ENCODE measurements at places on chromosomes 5 and 9.

DNA sequence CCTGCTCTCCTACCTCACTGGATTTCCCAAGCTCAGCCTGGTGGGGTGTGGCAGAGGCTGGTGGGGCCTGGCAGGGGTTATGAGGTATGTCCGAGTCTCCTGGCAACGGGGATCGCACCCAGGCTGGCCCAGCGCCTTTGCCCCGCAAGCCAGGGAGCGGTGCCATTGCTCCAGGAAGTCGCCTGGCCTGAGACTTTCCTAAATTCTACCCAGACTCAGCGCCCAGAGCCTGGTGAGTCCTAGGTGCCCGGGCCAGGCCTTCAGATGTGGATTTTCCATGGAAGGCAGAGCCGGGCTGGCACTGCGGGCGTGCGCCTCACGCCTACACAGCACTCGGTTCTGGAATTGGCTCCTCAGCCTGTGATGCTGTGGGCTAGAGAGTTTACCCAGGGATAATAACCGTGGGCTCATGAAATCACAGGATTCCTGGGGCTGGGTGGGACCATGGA is 155.4 kb upstream of the COL5A1 start:
- no peak for DNase-seq

GRCh38 chr9:76732341-76732958 is 31.8 kb upstream of the PCA3 start:
- DNase-seq = no peak

- DNase-seq = no peak
Measured at GRCh38 chr5:60945813-60946187, 795 bp downstream of the NDUFAF2 start.

- no peak for DNase-seq
Measured at GRCh38 chr5:67490543-67491321, 294.1 kb upstream of the CD180 start.

GRCh38 chr5:121503111-121503840 is 348.4 kb upstream of the FTMT start:
- DNase-seq = no peak

DNA sequence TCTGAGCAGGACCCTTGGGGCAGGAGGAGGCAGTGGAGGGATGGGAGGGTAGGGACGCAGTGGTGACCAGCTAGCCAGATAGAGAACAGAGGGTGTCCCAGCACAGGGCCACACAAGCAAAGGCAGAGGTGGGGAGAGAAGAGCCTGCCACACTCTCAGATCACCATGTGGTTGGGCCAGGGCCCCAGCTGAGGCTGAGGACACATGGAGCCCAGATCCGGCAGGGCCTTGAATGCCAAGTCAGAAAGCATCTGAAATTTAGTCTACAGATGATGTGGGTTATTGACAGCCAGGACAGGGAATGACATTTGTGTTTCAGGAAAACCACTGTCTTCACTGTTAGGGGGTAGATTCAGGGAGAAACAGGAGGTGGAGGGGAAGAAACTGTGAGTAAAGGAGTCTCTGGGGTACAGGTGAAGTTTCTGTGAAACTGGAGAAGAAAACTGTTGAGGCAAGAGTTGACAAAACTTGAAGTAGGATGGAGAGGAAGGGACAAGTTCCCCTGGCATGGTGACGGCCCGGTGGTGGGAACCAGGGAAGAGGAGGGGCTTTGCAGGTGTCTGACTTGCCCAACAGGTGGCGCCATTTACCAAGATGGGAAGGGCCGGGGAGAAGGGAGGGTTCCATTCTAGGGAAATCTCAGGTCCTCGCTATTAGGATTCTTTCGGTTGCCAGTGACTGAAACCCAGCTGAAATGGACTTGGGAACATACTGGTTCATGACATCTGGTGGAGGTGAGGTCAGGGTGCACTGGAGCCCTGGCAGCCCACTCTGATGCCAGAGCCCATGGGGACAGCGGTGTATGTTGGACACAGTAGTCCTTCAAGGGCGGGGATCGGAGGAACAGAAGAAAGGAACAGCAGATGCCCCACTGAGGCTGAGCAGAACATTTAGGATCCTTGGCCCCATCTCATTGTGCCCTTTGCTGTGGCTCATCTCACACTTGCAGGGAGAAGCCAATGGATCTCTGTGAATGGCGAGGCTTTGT is 100.1 kb downstream of the KCNIP1 start:
- no peak for DNase-seq

DNA sequence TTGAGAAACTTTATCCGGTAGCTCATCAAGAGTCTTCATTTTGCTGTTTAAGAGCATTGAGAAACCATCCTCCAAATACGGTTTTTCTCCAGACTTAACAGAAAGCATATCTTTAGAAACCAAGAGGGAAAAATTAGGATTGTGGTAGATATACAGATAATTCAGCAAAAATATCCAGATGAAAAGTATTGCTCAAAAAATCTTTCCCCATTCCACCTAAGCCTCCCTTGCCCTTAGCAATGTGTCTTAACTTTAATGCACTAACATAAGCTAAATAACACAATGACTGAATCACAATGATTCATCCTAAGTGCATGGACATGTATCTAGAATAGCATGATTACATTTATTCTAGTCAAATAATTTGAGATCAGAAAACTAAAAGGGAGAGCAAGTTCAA is 130.3 kb upstream of the TARS1 start:
- DNase-seq = no peak

GRCh38 chr9:12956805-12957204 is 182.0 kb downstream of the LURAP1L start:
- no peak for DNase-seq

DNA sequence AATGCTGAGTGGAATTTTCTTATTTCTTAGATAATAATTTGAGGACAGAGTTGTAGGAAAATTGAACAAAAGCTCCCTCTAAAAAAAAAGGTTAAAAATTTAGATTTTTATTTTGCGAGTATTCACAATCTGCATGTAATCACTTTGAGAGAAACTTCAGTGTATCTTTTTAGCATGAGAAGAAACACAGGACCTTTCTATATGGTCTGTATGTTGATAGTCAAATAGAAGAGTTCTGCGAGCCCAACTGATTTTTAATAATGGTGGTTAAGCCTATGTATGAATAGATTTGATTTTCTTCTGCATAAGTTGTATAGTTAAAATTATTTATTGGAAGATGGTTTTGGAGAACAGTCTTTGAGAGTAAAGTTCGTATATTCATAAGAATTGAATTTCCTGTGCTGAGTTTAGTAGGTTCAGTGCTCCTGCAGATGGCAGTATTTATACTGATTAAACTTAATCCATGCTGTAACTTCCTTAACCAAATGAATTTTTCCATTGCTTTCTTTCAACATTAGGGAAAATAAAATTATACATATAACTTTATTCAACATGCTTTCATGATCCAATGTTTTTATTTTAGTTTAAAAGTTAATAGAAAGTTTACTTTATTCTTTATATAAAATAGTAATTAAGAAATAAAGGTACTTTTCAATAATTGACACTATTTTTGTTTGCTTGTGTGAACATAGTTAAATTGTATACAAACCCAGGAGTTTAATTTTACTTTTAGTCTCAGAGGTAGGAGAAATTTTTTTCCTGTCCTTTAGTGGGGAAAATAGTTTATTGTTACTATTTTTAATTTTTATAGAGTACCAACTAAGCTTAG is 19.6 kb downstream of the TCERG1 start:
- no peak for DNase-seq

DNA sequence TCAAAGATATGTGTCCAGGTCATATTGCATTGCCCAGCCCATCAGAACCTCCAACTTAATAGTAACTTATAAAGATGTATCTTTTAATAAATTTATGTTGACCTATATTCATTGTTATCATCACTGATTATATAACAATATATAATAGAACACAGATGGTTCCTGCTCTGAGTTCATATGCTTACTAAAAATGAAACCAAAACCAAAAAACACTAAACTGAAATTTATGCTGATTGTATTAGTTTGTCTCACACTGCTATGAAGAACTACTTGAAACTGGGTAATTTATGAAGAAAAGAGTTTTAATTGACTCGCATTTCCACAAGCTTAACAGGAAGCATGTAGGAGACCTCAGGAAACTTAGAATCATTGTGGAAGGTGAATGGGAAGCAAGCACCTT is 462.5 kb upstream of the TYRP1 start:
- DNase-seq = no peak

GRCh38 chr5:142219146-142219545 is 105.7 kb downstream of the SPRY4 start:
- DNase-seq = no peak
